ENCODE measurements at places on chromosomes 6 and 20.
A peak's percentile ranks its signal among the peaks of the same experiment; 100 is the strongest.

- no peak for DNase-seq
Measured at GRCh38 chr6:156683821-156684220, 93.4 kb upstream of the ARID1B start.

- DNase-seq, result no peak
Measured at GRCh38 chr20:46351357-46352058, 43.2 kb upstream of the CDH22 start.

GRCh38 chr20:3728876-3729275 lies 3.6 kb upstream of the HSPA12B start:
- no peak for DNase-seq

DNA sequence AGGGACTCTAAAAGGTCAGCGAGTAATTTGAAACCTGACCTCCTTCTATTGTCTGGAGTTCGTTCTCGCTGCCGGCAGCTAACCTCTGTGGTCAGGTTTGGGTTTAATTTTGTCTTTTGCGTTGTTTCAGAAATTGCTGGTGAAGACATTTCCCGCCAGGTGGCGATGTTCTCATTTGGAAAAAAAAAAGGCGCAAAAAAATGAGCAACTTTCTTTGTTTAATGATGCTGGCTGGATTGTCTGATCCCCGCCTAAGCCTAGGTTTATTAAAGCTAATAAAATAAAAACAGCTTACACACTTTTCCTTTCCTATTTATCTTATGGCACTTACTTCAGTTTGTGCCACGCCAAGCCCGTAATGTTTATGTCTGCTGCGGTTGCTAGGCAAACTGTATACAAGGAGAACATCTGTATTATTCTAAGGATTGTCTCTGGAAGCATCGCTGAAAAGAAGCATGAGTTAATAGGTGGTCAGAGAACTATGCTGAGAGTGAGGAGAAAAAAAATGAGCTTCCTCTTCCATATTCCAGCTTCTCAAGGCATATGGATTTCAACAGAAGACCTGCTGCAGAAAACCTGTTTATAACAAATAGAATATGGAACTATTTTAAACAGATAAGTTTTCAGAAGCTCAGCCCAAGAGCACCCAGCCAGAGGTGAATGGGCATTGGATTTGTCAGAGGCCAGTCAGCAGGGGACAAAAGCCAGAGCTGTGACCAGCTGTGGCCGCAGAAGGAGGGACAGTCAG lies 205.7 kb downstream of the DOK5 start:
- DNase-seq, result no peak

DNA sequence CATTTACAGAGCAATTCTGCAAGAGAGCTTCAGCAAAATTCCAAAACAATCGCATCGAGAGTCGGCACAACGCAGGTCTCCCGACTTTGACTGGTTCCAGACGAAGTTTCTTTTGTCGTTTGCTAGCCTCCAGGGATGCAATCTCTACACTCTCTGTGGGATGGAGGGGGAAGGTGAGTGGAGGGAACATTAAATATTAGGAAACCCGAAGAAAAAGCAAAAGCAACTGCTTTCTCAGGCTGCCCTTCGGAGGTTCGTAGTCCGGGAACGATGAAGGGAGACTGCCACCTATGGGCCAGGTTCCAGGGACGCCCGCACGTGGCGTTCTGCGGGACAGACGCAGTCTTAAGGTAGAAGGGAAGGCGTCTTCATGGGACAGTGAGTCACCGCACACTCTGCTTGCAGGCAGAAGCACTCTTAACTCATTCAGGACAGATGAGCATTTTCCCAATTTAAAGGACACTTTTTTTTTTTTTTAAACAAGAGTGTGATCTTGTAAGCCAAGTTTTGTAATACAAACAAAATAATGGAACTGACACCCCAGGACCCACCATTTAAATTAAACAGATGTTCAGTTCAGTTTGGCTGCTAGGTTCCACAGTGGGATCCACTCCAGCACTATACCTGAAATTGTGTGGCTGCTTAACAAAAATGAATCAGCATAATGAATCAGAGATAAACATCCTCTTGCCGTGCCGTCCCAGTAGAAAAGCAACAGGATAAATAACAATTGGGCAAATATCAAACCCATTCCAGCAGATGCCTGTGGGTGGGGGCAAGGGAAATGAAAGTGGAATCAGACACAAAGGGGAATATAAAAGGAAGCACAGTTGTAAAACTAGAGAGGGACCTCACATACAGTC lies 65.8 kb upstream of the ARMC2 start:
- peak; percentile 70 for DNase-seq

DNA sequence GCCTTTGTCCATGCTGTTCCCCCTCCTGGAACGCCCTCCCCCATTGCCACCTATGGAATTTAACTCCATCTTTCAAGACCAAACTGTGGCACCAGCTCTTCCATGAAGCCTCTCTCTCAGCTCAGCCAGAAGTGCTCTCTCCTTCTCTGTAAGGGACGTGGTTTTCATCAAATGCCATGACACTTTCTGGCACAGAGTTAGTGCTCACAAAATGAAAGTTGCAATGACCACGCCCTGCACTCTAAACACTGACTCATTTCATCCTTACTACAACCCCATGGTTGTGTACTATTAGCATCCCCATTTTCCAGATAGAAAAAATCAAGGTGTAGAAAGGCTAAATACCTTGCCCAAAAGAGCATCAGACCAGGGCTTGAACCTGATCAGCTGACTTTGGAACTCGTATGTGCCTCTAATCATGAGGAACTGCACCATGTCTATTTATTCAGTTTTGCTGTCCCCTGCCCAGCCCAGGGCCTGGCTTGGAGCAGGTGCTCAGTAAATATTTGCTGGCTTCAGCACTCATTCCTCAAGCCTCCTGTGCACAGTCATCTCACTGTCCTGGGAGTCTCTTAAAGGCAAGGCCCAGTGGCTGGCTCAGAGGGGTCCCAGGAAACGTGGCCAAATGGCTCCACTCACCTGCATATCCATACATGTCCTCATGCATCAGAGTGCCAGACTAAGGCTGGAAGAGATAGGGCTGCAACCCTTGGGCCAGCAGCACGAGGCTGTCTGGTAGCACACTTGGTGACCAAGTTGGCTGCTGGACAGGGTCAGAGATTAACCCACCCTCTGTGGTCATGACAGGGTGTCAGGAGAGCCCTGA lies 77.9 kb downstream of the MRPL14 start:
- no peak for DNase-seq

DNA sequence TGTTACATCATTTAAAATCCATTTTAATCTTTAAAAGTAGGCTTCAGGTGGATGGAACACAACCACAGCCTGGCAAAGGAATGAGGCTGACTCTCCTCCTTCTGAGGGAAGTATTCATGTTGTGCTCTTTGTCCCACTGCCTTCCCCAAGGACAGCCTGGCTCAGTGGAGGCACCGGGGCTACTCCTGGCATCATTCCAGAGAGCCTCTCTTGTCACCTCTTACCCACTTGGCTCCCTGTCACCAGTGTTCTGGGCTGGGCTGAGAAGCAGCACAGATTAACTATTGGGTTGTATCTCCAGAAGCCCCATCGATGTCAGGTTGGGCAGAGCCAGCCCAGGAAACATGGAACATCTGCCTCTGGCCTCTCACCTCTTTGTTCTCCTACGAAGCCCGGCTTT lies 10.7 kb upstream of the TP53INP2 start:
- no peak for DNase-seq

- DNase-seq, result no peak
Measured at GRCh38 chr6:149061930-149062329, 255.6 kb upstream of the TAB2 start.

GRCh38 chr20:63708301-63709148 lies 686 bp downstream of the ZGPAT start:
- DNase-seq, result no peak

- DNase-seq, result no peak
Measured at GRCh38 chr20:22920898-22921297, 114.2 kb upstream of the SSTR4 start.

- no peak for DNase-seq
Measured at GRCh38 chr20:57656821-57657534, 36.8 kb upstream of the ZBP1 start.

DNA sequence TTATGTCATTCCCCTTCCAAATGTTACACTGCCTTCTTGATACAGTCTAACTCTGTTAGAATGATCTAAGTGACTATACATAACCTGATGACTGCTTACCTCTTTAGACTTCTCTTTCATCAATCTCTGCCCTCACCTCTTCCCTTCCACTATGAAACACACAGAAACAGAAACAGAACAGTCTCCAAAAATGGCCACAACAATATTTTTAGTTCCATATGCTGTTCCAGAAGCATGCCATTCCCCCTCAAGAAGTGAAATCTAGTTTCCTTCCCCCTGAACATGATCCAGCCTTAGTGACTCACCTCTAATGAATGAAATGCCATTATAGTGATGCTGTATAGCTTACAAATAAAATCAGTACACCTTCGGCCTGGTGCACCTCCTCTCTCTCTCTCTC lies 229.3 kb upstream of the TENT5A start:
- no peak for DNase-seq
